SJCRH30 (cell line): ENCODE measurements at places on chromosomes 12 and 14. TPM values are rescaled to one million over a fixed set of nuclear protein-coding genes. Genes with fewer than 3 reads are reported as not detected.

Gene CIROP
- not detected in 2 replicates for total RNA-seq

Gene AGAP2
- 38.6 and 39.7 TPM in 2 replicates for total RNA-seq

Gene TAS2R30
- total RNA-seq, result 1.7 and 3.6 TPM in 2 replicates

Gene SLC6A15
- total RNA-seq, result 24.4 and 26.2 TPM in 2 replicates

Gene EXOC5
- total RNA-seq, result 85.8 and 96.8 TPM in 2 replicates
